ENCODE measurements at places on chromosomes 5 and 9.

DNA sequence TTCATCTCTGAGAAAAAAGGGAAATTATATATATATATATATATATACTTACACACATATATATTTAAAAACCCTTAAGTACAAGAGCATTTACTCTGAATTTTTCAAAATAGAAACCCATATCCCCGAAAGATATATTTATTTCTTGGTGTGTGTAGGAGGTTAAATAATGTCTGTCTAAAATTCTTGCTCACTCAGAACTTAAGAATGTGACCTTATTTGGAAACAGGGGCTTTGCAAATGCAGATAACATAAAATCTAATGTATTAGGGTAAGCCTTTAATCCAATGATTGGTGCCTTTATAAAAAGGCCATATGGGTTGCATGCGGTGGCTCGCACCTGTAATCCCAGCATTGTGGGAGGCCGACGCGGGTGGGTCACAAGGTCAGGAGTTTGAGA lies 517.3 kb upstream of the TLE4 start:
- no peak for DNase-seq

DNA sequence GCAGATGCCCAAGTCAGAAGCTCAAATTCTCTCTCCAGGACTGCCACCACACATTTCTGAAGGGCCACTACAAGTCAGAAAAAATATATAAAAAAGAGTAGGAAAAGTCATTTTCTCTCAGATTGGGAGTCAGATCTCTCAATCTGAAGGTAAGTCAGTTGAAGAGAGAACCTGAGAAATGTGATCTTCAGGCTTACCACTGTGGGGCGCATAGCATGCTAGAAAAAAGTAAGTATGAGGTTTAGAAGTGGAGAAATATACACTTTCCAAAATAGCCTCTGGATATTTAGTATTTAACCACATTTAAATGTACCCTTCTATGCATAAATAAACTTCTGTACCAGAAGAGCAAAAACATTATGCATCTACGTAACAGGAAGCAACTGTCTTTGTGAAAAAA lies 800.7 kb upstream of the CTNND2 start:
- no peak for DNase-seq

DNA sequence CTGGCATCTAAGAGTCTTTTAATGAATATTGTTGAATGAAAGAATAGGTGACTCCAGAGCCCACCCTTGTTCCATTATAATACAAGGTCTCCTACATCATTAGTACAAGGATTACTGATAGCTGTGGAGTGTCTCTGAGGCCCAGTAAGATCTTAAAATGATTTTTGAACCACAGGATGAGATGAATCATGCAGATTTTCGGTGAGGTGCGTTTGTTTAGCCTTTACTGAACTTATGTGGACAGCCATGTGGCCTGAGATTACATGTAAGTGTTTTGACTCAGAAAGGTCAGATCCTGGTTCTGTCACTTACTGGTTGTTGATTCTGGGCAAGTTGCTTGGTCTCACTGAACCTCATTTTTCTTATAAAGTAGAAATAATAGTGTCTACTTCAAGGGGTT lies 21.6 kb downstream of the NFX1 start:
- no peak for DNase-seq

- DNase-seq, result no peak
Observed at GRCh38 chr9:103533318-103533717, 538.2 kb downstream of the CYLC2 start.

DNA sequence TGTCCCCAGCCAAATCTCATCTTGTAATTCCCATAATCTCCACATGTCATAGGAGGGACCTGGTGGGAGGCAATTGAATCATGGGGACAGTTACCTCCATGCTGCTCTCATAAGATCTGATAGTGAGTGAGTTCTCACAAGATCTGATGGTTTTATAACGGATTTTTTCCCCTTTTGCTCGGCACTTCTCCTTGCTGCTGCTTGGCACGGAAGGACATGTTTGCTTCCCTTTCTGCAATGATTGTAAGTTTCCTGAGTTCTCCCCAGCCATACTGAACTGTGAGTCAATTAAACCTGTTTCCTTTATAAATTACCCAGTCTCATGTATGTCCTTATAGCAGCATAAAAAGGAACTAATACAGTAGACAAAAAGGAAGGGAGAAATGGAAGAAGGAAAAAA lies 76.7 kb upstream of the CCNG1 start:
- no peak for DNase-seq

DNA sequence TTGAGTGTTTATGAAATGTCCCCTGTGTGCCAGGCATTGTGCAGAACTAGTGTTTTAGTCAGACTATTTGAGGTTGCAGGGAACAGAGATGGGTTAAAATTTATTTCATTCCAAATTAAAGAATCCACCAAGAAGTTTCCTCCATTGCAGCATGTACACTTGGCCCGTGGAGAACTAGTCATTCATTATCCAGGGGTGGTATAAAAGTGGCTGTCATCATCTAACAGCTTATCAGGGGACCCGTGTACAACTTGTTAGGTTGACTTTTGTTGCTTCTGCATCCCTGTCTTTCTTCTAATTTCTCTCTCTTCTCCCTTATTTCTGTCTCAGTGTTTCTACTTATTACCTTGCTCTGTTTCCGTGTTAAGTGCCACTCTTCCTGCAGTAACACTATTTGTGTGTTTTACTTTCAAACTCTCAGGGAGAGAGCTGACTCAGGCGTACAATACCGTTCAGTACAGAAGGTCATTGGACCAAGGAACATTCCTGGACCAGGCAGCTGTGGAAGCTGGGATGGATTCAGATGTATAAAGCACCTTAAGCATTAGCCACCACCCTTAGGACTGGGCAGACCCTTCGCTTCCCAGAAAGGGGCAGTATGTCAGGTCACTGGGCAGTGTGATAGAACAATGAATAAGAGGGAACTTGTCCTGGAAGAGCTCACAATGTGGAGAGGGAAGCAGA lies 36.1 kb downstream of the MAP3K1 start:
- DNase-seq, result no peak

GRCh38 chr5:72147569-72147968 lies 40.3 kb downstream of the MAP1B start:
- no peak for DNase-seq

GRCh38 chr5:108726446-108727235 lies 21.1 kb upstream of the FER start:
- no peak for DNase-seq

DNA sequence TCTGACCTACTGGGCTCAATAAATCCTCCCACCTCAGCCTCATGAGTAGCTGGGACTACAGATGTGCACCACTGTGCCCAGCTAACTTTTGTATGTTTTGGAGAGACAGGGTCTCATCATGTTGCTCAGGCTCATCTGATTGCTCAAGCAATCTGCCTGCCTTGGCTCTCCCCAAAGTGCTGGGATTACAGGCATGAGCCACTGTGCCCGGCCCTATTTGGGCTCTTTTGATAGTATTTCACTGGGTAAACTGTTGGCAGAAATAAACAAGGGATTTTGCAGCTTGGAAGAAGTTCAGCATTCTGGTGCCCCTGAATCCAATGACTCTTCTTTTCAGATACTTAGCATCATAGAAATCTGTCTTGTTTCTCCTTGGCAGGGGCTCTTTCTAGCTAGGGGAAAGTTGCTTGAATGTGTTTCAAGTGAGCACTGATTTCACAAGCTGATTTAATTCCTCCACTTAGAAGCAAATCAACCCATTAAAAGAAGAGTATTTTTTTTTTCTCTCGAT lies 146.8 kb downstream of the PAPPA start:
- no peak for DNase-seq

- DNase-seq, result no peak
Observed at GRCh38 chr5:178123966-178124925, 6.6 kb upstream of the RMND5B start.

- no peak for DNase-seq
Observed at GRCh38 chr9:133973111-133973790, 18.9 kb downstream of the VAV2 start.

GRCh38 chr9:114607671-114608524 lies 3.2 kb upstream of the TMEM268 start:
- DNase-seq, result no peak
